ENCODE measurements at places on chromosomes 11 and 22. TPM values are rescaled to one million over a fixed set of nuclear protein-coding genes. Genes with fewer than 3 reads are reported as not detected.

GRCh38 chr11:125091247-125091876, 20.1 kb downstream of the TMEM218 start:
- peak; percentile 89 for DNase-seq

DNA sequence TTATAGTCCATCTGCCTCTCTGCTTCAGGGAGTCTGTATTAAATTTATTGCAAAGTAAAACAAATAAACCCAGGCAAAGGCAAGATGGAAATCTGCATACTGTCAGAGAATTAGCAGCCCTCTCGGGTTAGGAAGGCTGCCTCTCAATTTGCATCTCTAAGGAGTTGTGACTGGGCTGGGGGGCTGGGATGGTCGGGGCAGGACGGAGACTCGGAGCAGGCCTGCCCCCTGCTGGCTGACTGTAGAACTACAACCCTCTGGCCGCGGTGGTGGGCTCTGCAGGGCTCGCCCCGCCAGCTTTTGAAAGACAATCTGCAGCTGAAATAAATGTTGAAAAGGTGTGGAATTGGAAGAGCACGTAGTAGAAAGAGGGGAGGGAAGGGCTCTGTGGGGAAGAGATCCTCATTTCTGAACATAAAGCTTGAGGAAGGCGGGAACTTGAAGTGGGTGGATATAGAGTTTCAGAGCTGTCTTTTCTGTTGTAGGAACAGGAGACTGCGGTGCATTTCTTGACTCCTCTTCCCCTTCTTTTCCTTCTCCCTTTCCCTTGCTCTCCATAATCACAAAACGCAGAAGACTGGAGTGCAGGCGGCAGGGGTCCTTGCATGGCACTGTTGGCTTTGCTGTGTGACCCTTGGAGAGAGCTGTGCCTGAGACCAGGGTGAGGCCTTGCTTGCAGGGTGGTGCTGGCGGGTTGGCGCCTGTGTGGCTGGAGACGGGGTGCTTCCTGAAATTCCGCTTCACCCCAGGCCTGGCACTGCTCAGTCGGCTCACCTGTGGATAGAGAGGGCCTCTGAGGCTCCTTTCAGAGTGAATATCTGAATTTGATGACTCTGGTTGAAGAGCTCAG, 22.6 kb upstream of the PKNOX2 start:
- DNase-seq = peak; percentile 67

GRCh38 chr11:18277565-18278271, 11.7 kb downstream of the SAA1 start:
- DNase-seq = no peak

DNA sequence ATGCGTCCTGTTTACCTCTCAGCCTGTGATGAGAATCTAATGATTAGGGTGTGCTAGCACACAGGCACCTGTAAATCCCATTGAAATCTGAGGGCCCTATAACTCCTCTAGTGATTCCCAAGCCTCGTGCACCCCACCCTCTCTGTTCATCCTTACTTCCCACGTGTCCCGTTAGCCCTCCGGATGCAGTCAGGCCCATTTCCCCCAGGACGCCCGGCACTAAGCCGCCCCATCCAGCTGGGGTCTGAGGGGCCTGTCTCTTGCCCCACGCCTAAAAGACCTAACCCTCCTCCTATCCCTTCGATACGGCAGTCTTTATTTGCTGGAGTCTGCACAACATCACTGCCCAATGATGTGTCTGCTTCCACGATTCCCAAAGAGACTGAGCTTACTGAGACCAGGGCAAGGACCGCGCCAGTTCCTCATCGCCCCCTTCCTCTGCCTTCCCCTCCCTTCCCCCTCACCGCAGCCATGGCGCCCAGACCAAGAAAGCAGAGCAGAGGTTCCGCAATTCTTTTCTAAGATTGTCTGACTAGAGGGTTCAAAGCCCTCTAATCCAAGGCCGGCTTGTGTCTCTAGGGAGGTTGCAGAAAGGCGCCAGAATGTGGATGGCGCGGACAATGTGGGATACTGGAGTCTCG, 1.1 kb upstream of the FADS2 start:
- DNase-seq = no peak

GRCh38 chr22:35478633-35479107, 62.0 kb upstream of the RASD2 start:
- peak; percentile 58 for DNase-seq

DNA sequence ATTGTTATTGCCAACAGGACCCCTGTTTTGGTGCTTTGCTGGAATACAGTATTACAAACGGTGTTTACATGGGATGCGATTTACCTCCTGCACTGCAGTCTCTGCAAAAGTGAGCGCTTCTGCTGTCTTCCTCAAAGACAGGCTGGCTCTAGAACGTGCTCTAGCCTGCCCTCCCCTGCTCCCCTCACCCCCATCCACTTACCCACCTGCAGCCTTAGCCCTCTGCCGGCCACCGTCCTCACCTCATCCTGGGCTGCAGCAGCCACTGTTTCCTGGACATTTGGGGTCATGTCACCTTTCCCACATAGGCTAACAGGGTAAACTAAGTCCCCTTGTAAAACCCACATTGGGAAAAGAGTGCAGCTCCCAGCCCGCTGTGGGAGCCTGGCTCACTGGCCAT, 9.6 kb upstream of the PANX2 start:
- DNase-seq = no peak

Gene OOSP4A
- 0.40 TPM for total RNA-seq

GRCh38 chr11:60857378-60858232, 1.9 kb upstream of the PTGDR2 start:
- no peak for DNase-seq

DNA sequence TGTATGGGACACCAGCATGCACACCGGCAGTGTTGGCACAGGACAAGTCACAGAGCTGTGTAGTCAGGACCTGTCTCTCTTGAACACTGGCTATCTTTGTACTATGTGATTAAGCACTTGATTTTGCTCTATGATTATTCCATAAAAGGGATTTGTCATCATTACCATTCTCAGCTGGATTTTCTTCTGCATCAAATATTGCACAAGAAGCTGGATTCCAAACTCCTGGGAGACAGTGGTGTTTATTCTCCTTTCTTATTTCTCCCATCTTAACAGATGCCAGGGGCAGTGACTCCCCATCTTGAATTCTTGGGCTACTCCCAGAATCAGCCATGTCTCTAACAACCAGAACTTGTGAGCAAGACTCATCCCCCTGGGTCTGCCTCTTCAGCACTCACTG, 62.5 kb upstream of the GNAZ start:
- DNase-seq = no peak

DNA sequence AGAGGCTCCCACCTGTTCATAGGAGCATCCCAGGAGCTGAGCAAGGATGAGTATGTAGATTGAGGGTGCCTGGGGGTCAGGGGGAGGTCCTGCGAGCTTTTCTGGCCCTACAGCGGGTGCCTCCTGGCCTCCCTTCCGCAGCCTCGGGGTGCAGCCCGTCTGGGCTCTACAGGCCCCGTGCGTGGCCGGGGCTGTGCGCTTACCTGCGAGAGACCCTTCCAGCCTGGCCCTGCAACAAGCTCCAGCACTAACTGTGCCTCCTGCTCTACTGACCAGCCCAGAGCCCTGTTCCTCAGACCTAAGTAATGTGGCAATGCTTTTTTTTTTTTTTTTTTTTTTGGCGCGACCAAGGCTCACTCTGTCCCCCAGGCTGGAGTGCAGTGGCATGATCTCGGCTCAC, 1129.1 kb downstream of the BRD1 start:
- no peak for DNase-seq

Gene MYBPC3
- total RNA-seq = 1.0 TPM

DNA sequence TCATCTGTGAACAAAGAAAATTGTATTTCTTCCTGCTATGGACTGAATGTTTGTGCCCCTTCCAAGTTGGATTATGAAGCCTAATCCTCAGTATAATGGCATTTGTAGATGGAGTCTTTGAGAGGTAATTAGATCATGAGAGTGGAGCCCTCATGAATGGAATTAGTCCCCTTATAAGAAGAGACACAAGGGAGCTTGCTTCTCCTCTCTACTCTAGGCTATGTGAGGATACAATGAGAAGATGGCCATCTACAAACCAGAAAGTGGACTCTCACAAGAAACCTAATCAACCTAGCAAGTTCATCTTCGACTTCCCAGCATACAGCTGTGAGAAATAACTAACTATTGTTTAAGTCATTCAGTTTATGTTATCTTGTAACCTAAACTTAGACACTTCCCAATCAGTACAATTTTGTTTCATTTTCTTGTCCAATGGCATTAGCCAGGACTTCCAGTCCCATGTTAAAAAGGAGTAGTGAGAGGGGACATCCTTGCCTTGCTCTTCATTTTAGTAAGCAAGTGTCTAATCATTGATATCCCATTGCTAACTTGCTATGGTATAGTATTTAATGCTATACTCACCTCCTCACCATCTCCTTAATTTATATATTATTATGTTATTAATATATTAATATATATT, 45.7 kb downstream of the PDGFD start:
- DNase-seq = no peak

DNA sequence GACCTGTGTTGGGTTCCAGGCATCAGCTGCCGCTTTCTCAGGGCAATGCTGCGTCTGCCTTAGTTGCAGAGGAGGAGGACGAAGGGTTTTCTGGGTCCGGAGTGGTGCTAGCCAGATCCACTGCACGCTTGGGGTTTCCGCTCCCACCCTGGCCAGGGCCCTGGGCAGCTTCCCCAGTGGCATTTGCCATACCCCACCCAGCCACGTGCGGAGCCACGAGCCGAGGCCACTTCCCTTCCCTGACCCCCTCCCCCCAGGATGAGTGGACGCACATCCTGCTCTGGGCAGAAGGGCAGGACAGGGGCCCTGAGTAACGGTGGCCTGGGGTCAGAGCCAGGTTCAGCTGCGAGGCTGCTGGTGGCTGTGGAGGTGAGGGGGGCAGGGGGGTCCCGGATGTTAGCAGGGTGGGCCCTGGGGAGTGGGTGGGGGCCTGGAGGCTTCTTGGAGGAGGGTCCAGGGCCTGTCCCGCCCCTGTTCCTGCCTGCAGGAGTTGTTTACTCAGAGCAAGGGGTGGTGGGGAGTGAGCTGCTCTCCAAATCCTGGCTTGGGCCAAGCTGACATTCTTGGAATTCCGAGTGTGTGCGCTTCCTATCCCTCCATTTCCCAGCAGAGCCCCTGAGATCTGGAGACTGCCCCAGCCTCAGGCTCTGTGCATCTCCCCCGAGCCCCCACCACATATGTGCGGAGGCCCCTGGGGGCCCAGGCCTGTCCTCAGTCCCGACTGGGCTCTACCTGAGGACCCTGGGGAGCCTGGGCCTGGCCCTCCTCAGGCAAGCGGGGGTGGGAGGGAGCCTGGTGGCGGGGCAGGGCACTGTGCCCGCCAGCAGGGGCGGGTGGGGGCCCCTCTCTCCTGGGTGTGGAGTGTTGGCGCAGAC, 1.4 kb downstream of the TSPAN4 start:
- peak; percentile 94 for DNase-seq

GRCh38 chr11:10091314-10092045, 202.5 kb downstream of the SBF2 start:
- DNase-seq = no peak

Gene BRSK2
- 0.51 TPM for total RNA-seq

Gene FADD
- total RNA-seq = 24.7 TPM

DNA sequence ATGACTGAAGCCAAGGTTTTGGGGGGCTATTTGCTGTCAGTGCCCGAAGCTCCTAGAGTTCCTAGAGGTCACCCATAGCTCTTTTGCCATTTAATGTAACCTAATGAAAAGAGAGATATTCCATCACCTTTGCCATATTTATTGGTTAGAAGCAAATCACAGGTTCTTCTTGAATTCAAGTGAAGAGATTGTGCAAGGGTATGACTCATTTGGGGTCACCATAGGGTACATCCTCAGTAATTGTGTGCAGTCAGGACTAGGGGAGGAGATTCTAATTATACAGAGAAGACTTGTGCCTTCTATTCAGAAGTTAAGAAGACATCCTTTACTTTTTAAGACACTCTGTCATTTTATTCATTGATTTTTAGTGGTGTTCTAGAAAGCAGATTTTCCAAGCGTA, 6.9 kb upstream of the PRAME start:
- DNase-seq = no peak

Gene PAX6
- not detected for total RNA-seq

DNA sequence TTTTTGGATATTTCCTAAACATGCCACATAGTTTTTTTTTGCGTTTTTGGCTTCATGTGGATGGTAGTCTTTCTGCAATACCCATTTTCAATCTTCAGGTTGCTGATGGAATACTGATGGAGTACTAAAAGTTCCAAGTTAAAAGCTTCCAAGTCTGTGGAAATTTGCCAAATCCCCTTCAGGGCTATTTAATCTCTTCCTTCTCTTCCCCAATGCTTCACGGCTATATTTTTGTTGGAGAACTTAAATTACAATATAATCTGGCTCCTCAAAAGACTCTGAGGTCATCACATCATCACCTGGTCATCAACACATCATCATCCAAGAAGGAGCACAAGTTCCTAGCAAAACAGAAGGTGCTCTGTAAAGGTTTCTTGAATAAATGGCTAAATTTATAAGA, 881.0 kb upstream of the TENM4 start:
- no peak for DNase-seq

DNA sequence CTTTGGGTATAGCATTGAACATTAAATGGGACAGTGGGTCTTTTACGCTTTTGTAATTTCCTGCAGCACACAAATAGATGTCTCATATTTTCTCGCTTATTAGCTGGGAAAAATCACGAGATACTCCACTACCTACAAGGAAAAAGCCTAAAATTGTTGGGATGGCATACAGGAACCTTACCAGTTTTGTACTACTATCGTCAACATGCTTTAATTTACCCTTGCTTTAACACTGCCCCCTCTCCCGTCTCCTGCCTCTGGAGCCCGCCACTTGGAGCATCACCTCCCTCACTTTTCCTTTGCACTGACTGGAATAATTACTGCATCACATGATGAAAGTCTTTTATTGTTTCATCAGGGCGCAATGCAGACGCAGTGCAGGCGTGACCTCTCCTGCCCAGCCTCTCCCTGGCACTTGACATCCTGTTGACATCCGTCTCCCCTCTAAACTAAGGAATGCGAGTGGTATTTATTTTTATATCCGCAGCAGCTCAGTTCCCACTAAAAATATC, 1.0 kb upstream of the FNBP4 start:
- DNase-seq = peak; percentile 83

DNA sequence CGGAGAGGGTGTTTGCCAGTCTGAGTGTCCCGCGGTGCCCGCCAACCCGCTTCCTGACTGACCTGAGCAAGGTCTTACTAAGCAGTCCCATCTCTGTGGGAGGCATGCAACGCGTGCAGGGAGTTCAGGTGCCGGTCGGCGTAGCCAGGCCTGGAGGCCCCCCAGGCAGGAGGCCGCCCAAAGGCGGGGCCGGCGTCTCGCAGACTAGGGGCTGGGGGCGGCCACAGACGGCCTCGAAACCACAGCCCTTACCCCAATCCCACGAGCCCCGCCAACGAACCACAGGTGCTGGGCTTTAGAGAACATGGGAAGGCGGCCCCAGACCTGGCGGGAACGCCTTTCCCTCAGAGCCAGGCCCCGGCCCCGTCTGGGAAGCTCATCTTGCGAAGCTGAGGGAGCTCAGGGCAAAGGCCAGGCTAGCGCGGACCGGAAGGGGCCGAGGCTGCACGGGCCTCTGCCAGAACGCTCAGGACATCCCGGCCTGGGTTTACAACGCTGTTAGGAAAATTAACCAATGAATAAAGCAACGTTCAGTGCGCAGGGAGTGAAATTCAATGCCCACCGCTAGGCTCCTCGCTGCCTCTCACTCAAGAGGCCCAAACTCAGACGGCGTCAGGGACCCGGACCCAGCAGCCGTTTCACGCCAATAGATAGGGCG, 2.1 kb upstream of the MTFP1 start:
- DNase-seq = no peak

Gene GAL3ST1
- 4.0 TPM for total RNA-seq
